ENCODE measurements at places on chromosomes 2 and 18. TPM values are rescaled to one million over a fixed set of nuclear protein-coding genes. Genes with fewer than 3 reads are reported as not detected.

KCNJ3 gene
- total RNA-seq, result 0.17 TPM

C18orf63 gene
- total RNA-seq, result not detected

- no peak for DNase-seq
Observed at GRCh38 chr2:145086910-145087309, 567.0 kb upstream of the ZEB2 start.

GRCh38 chr2:229920011-229920641, 1.7 kb downstream of the TRIP12 start:
- no peak for DNase-seq

DNA sequence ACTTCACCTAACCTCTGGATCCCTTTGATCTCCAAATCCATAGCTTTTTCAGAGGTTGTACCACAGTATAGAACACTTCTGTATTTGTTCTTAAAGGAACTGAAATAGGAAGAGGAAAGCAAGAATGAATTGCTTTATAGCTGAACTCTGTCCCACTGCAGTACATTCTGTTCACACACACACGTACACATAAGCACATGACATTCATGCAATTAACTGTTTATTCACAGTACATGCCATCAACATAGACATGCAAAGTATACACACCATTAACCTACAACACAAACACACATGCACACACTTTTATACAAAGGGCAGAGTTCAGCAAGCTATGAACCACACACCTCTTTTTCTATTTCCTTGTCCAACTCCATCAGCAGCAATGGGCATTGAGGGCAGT, 43.2 kb downstream of the MRPL33 start:
- no peak for DNase-seq

- no peak for DNase-seq
Observed at GRCh38 chr2:110126906-110127305, 11.3 kb upstream of the MALL start.
